ENCODE measurements at places on chromosomes 3 and 15.
A peak's percentile ranks its signal among the peaks of the same experiment; 100 is the strongest.

- no peak for DNase-seq
These were observed 22.4 kb upstream of the CORO2B start for GRCh38 chr15:68556139-68556990.

- peak; percentile 94 for DNase-seq
These were observed at the start of gene COMMD4 for GRCh38 chr15:75335705-75336355. Gene COMMD4 (plus strand): TSS chr15:75336063. CDS start chr15:75336090, 27 bp downstream.

DNA sequence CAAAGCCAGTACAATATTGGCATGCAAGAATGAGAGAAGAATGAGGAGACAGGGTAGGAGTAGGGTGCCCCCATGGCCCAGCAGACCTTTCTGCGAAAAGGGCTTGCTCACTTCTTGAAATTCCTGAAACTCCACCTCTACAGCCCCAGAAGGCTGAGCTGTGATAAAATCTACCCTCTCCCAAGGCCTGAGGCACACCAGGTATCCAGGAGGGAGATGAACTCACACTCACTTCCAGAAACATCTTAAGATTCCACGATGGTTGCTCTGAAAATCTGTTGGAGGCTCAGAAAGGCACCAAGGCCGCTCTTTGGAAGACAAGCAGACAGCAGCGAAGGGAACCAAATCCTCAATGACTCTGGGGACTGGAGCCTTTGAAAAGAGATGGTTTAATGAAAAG, 297.5 kb downstream of the UACA start:
- no peak for DNase-seq

GRCh38 chr3:5309171-5309570, 121.7 kb downstream of the EDEM1 start:
- no peak for DNase-seq

- DNase-seq = no peak
These were observed 209.5 kb downstream of the GRM7 start for GRCh38 chr3:7070461-7070860.

DNA sequence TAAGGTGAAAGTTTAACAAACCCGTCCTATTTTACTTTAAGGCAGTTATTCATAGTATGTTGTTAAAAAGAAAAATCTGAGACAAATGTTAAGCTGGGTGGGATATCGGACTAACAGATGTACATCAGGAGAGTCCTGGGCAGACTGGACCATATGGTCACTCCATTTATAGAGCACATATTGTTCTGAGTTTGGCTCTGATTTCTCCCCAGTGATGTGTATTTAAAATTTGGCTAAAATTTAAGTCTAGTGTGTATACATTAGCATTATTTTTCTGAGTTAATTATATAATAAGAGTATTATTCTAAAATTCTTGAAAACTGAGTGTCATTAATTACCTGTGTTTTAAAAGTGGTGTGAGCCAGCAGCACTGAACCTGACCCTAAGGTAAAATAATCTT, 6.1 kb downstream of the GMPS start:
- DNase-seq = no peak

- no peak for DNase-seq
These were observed 25.7 kb downstream of the IQSEC1 start for GRCh38 chr3:13047296-13048165.

- DNase-seq = no peak
These were observed 203.6 kb downstream of the WNT5A start for GRCh38 chr3:55283441-55283925.

DNA sequence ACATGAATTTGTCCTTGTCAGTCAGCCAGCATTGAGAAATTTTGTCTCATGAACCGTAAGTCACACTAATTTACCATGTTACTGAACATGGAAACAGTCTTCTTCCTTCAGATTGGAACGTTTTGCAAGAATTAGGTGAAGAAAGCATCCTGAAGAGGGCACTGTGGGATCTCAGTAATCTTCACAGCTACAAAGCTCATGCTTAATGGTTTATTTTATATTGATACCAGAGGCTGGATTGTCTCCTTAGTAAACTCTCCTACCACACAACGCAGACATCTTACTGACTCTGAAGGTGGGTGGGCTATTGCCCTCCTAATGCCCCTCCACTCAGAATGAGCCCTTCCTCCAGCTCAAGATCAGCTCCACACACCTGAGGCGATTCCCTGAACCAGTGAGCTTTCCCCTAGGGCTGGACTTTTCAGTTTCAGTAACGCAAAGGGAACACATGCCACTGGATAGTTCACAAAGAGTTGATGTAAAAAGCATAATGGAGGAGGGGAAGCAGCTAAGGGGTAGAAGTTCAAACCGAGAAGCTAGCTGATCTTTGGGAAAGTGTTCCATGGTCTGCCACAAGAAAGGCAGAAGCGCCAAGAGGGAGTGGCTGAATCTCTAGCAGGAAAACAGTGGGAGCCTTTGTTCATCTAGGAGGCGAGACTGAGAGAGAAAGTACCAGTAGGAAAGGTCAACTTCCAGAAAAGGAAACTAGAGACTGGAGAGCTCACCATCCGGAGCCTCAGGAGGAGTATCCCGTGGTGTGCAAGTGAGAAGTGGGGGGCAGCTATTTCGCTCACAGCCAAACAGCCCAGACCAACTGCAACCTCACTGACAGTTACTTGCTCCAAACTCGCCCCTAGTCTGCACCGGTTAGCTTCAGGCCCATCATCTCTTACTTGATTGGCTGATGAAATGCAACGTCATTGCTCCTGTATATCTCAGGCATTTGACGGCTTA, at the start of gene SLC9C1:
Gene SLC9C1 (minus strand): TSS at position 849 of the 954 bp plus-strand sequence. CDS start 7,425 bp downstream, outside the sequence.
- DNase-seq = no peak

- DNase-seq = no peak
These were observed 41.0 kb downstream of the CRYGS start for GRCh38 chr3:186502966-186503712.

GRCh38 chr3:165778456-165778855, 58.8 kb downstream of the BCHE start:
- no peak for DNase-seq

Data from amygdala (tissue), 56 donors.